ENCODE measurements at places on chromosomes 13 and 19.

- DNase-seq = no peak
These were observed 131.5 kb upstream of the SPACA7 start for GRCh38 chr13:112244495-112245177.

- DNase-seq = no peak
These were observed 24.0 kb downstream of the ZNF564 start for GRCh38 chr19:12527034-12527836.

DNA sequence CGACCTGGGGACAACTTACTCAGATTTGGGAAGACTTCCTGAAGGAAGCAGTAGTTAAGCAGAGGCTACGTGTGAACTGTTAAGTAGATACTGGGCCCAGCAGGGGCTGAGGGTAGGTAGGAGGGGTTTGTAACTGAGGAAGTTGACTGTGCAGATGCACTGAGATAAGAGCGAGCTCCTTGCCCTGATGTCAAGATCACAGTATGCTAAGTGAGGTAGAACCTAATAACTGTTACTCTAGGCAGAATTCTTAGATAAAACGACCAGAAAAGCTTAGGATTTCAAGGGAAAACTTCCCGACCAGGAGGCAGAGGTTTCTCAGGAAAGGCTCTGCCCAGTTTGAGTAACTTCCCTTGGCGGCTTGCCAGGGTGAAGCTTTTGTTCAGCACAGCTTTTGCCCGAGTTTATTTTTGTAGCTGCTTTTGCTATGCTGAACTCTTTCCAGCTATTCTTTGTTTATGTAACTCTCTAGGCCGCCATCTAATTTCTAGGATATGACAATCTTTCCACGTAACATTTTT, 632.1 kb downstream of the DIAPH3 start:
- DNase-seq = peak; percentile 67

DNA sequence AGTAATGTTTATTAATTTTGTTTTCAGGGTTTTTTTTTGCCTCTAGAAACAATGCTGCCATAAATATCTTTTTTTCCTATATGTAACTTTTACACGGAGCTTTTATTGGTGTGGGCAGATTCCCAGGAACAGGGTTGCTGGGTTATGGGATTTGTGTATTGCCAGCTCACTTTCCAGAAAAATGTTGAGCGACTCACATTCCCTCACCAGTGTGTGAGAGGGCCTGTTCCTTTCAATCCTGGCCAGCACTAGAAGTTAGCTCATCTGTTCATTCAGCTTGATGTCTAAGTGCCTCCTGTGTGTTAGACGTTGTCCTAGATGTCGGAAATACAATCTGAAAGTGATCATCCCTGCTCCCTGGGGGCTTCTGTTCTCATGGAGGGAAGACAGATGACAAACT, 2.6 kb downstream of the ZNF71 start:
- DNase-seq = no peak

DNA sequence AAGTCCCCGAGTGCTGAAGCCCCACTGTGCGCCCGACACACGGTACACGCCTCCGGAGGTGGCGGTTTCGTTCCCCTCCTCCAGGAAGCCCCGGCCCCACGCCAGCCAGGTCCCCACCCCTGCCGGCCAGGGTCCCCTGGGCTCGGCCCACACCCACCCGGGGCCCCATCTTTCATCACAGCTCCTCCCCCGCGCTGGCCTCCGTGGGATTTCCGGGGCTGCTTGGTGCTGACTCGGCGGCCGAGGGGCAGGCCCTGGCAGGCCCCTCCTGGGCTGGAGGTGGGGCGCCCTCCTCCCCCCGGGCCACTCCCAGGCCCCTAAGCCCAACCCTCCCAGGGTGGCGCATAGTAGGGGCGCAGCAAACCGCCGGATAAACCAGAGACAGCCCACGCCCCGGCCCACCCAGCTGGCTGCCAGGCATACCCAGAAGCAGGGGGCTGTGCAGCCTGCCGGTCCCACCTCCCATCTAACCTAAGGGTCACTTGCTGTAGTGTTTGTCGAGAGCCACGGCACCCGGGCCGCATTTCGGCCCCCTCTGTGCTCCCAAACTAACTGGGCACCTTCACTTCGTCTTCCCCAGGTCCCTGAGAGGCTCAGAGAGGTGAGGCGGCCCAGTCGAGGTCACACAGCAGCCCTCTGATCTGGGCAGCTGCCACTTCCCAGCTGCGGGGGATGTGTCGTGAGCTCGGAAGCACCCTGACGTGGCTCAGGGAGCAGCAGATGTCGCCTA, 6.6 kb downstream of the ZBTB7A start:
- no peak for DNase-seq

DNA sequence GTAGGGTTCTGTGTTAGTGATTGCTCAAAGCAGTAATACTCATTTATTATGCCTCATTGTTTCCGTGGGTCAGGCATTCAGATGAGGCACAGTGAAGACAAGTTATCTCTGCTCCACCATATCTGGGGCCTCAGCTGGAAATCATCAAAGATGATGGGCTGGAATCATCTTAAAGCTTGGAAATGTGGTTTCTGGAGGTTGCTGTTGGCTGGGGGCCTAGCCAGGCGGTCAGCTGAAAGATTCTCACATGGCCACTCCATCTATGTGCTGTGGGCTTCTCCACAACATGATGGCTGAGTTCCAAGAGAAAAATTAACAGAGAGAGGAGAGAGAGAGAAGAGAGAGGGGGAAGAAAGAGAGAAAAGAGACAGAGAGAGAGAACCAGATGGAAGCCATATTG, 75.5 kb downstream of the OLFM4 start:
- no peak for DNase-seq

- DNase-seq = no peak
These were observed 3.1 kb upstream of the SPIB start for GRCh38 chr19:50415661-50416033.

GRCh38 chr13:76971215-76971614, 20.7 kb upstream of the CLN5 start:
- no peak for DNase-seq

DNA sequence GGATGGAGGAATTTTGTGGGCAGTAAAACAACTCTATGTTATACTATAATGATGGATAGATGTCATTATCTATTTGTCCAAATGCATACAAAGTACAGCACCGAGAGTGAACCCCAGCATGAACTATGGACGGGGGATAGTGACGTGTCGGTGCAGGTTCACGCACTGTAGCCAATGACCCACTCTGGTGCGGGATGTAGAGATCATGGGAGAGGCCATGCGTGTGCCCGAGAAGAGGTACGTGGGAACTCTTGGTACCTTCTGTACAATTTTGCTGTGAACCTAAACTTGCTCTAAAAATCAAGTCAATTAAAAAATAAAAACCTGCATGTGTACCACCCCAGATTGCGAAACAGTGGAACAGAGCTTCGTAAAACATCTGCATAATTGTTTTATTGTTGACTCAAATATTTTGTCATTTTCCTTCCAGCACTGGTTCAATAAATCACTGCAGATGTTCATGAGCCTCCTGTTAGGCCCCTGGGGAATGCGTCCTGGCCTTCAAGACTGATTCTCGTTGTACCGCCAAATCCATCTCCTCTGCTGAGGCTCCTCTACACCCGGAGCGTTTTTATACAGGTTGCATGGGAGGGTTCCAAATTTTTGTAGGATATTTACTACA, 30.9 kb downstream of the COL4A1 start:
- no peak for DNase-seq

- no peak for DNase-seq
These were observed 12.8 kb downstream of the FUT6 start for GRCh38 chr19:5826531-5827341.

DNA sequence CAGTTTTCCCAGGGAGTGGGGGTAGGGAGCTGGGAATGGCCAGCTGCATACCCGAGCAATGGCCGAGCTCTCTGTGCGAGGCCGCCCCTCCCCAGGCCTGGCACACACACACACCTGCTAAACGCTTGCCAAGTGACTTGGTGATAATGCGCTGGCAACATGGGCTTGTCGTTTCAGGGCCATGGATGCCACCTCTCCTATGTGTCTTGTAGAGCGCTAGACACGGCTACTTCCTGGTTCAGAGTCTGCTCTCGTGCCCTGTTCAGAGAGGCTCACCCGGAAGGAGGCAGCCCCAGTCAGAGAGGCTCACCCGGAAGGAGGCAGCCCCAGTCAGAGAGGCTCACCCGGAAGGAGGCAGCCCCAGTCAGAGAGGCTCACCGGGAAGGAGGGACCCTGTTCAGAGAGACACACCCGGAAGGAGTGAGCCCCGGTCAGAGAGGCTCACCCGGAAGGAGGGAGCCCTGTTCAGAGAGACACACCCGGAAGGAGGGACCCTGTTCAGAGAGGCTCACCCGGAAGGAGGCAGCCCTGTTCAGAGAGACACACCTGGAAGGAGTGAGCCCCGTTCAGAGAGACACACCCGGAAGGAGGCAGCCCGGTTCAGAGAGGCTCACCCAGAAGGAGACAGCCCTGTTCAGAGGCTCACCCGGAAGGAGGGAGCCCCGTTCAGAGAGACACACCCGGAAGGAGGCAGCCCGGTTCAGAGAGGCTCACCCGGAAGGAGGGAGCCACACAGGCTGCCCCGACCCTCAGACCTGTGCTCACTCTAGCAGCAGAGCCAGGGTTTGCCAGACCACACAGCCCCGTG, 4.2 kb downstream of the ADPRHL1 start:
- no peak for DNase-seq

DNA sequence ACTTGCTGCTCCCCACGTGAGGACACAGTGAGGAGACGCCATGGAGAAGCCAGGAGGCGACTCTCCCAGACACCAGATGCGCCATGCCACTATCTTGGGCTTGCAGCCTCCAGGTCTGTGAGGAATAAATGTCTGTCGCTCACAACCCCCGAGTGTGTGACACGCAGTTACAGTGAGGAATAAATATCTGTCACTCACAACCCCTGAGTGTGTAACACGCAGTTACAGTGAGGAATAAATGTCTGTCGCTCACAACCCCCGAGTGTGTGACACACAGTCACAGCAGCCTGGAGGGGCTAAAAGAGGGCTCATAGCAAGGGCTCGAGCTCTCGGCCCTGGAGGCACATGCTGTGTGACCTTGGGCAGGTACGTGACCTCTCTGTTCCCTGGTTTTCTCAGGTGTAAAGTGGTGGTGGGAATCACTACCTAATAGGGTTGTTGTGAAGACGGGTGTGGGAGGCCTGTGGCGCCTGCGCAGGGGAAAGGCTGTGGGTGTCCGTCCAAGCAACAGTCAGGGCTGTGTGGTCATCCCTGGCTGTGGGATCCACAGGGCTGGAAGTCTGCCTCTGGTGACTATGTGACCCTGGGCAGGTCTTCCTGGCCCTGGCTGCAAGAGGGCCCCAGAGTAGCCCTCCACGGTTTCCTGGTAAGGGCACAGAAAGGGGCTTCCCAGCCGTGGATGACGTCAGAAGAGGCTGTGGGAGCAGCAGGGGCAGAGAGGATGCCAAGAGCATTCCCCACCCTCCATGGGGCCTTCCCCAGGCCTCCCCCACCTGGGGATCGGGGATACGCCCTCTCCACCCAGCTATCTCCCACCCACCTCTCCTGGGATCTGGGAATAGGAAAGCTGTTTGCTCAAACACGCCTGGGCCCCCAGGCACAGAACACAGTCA, 77.7 kb downstream of the C1QTNF9 start:
- DNase-seq = no peak

- DNase-seq = no peak
These were observed 173.9 kb downstream of the FLT1 start for GRCh38 chr13:28320884-28321574.

- no peak for DNase-seq
These were observed 41.3 kb downstream of the RCBTB2 start for GRCh38 chr13:48491423-48492095.

DNA sequence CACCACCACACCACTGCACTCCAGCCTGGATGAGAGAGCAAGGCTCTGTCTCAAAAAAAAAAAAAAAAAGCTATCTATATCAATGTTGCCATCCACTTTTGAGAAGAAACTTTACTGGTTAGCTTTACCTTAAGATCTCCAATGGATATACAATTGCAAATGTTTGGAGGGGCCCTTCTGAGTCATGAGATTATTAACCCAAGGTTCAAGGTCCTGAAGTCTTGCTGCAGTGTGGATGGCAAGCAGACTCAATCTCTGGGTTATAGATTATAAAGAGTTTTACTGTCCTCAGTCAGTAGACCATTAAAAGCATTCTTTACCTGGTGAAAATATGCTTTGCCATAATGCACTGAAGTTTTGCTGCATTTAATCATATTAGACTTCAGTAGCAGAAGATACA, 3.7 kb upstream of the ZNF431 start:
- DNase-seq = no peak

DNA sequence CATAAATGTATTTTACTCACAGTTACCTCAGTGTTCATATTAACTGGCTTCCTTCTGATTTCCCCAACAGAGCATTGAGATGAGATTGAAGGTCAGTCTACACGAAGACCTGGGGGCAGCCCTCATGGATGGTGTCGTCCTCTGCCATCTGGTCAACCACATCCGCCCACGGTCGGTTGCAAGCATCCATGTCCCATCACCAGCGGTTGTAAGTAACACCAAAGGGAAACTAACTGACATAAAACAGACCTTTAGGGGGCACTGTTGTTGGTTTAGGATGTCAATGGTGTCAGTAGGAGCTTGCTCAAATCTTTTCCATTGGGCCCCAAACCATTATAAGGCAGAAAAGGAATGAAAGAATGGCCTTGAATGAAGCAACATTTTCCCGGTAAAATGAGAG, 68.2 kb downstream of the ESD start:
- DNase-seq = peak; percentile 10

DNA sequence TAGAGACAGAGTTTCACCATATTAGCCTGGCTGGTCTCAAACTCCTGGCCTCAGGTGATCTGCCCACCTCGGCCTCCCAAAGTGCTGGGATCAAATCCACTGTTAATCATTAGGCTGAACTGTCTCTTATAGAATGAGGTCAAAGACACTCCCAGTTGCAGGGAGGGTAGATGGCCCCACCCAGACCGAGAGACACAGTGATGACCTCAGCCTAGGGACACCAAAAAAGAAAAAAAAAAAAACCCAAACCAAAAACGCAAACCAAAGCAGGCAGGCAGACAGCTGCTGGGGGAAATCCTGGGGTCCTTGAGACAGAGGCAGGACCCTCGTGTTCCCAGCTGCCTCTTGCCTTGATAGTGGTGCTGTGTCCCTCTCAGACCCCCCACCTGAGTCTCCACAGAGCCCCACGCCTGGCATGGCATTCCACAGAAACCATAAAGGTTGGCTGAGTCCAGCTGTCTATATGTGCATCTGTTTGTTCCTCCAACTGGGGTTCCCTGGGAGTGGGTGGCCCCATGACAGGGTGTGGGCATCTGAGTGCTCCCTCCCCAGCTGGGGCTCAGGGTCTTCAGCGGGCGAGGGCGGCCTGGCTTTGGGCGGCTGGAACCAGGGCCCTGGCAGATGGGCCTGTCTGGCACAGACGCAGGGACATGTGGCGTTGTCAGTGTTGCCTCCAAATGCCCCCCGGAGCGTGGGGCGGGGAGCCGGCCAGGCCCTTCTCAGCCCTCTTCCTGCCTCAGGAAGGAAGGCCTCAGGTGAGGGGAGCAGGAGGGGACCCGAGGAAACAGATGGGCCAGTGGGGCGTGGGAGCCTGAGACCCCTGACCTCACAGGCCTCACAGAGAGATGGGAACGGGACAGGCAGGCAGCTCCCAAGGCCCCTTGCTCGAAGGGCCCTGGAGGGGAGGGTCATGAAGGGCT, 5.2 kb downstream of the DAND5 start:
- no peak for DNase-seq

GRCh38 chr13:94115054-94115453, 364.4 kb downstream of the DCT start:
- no peak for DNase-seq

- DNase-seq = no peak
These were observed 16.5 kb upstream of the NDUFS7 start for GRCh38 chr19:1366899-1367870.

GRCh38 chr13:105403086-105403485, 1132.4 kb downstream of the EFNB2 start:
- DNase-seq = no peak

GRCh38 chr13:45303026-45303425, 38.0 kb downstream of the TPT1 start:
- DNase-seq = no peak

Measured in endothelial cell (in vitro differentiated cells).